ENCODE measurements at places on chromosomes 3 and 15.

GRCh38 chr3:170480111-170480510, 61.4 kb downstream of the CLDN11 start:
- no peak for DNase-seq

DNA sequence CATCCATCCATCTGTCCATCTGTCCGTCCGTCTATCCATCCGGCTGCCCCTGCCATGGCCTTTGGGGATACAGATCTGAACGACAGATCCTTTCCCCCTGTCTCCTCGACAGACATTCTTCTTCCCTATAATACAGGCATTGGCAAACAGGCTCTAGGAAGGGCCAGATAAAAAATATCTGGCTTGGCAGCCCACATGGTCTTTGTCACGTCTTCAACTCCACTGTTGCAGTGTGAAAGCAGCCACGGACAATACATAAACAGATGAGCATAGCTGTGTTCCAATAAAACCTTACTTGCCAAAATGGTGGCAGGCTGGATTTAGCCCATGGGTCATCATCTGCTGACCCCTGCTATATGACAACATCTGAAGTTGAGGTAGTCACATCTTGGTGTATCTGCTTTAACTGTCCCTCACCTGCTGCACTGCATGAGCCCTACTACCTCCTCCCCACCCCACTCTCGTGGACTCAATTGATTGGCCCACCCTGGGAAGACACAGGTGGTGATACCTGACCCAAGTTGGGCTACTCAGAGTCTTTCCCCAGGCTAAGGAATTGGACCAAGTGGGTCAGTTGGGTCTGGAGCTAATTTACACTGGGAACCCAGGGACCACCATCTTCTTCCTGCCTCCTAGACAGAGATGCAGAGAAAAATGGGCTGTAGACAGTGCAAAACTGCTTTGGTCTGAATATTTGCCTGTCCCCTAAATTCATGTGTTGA, 128.4 kb upstream of the SMAD3 start:
- DNase-seq = no peak

GRCh38 chr3:95048564-95048963, 985.7 kb downstream of the NSUN3 start:
- no peak for DNase-seq

GRCh38 chr3:150414959-150415358, 6.9 kb downstream of the TSC22D2 start:
- no peak for DNase-seq

GRCh38 chr15:93671387-93671943, 559.9 kb upstream of the MCTP2 start:
- DNase-seq = no peak

- no peak for DNase-seq
Observed at GRCh38 chr3:129635656-129636055, 29.2 kb upstream of the PLXND1 start.

GRCh38 chr15:47577461-47577860, 139.8 kb upstream of the SEMA6D start:
- peak; percentile 32 for DNase-seq

DNA sequence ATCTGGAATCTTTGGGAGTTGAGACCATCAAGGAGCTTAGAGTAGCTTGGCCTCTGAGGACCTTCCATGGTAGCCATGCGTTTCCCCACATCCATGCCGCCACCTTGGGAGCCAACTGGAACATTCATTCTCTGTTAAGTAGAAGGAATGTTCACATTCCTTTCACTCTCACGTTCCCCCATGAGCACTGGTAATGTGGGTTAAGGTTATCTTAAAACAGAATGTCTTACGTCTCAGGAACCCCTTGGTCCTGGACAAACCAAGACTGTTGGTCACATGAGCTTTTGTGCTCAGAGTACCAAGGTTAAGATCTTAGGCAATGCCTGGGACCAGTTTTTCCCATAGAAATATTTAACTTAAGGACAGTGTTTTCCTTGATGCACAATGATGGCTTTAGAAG, 211.7 kb upstream of the UBE2E1 start:
- no peak for DNase-seq

GRCh38 chr3:124019291-124019690, 27.4 kb upstream of the ROPN1 start:
- no peak for DNase-seq

DNA sequence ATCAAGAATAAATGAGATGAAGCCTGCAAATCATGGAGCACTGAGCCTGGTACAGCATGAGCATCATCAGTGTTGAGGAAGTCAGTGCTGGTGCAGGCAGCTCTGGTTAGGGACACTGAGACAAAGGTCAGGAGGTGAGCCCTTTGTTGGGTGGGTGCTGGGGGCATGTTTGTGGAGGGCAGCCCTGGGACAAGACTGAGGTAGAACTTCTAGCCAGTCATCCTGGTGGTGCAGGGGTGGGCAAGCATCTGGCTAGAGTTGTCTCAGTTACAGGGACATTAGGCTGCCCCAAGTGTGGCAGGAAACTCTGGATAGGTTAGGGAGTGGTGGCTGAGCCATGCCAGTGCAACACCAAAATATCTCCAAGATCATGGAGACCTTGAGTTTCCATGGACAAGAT, 27.3 kb downstream of the WNT5A start:
- DNase-seq = no peak

DNA sequence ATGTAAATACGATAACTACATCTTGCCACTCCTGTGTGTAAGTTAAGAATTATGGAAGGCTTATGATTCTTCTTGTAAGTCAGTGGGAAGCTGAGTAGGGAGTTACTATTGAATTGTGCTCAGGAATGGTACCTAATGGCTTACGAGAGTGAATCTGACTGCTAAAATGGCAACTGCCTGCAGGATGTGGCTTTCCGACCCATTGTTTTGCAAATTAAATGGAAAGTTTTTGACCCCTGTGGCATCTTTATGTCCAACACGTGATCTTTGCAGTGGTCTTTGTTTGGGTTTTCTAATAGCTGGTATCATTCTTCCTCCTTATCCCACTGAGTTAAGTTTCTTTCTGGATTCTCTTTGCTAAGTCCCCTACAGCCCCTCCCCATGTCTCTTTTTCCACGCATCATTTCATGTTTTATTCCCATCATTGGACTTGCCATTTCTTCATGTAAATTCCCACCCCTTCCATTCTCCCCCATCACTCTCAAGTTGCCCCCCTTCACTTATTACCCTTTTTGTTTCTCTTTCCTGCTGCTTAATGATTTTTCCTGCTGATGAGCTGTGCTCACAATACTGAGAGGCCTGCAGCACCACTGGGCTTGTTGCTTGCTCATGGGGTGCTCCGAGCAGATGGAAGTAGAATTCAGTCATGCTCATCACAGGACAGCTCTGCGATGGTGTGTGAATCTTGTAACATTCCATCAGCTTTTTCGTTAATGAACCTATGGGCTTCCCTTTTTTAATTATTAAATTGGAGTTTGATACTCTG, 428.2 kb upstream of the IL12A start:
- no peak for DNase-seq

- DNase-seq = no peak
Observed at GRCh38 chr3:98388147-98388546, 2.3 kb upstream of the OR5K3 start.

- DNase-seq = peak; percentile 20
Observed at GRCh38 chr3:23590424-23591273, 215.1 kb upstream of the UBE2E1 start.

All from pons (tissue), 1 donor.